ENCODE measurements at places on chromosomes 16 and 17. TPM values are rescaled to one million over a fixed set of nuclear protein-coding genes. Genes with fewer than 3 reads are reported as not detected.

DNA sequence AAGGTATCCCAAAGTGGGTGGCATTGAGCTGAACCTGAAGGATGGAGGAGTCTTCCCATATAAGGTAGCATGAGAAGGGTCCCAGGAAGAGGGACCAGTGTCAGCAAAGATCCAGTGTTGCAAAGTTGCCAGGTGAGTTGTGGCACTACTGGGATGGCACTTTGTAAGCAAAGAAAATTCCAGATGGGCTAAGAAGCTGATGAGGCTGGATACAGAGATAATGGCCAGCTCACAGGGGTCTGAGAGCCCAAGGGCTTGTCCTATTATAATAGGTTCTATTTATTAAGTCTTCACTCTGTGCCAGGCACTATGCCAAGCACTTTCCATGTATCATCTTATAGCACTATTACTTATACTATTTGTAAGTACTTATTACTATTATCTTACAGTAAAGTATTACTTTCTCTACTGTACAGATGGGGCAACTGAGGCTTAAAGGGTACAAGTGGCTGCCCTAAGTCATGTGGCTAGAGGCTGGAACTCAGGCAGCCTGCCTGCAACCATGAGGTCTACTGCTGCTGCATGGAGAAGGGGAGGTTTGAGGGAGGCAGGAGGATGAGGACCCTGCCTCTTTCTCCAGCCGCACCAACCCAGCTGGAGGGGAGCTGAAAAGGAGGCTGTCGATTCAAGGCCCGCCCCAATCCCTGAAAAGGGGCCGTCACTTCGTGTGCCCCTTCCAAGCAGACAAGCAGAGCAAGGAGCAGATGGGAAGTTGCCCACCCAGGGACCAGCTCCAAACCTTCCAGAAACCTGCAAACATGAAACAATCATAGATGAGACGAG is 86.5 kb downstream of the C16orf78 start:
- DNase-seq = no peak
- no peaks in the 10 kb centered on the region for H3K27me3 ChIP-seq
- peaks cover 41% of the 10 kb centered on the region for H3K4me1 ChIP-seq
- H3K4me3 ChIP-seq = no peak overlapping the region
- H3K36me3 ChIP-seq = no peaks in the 10 kb centered on the region

DNA sequence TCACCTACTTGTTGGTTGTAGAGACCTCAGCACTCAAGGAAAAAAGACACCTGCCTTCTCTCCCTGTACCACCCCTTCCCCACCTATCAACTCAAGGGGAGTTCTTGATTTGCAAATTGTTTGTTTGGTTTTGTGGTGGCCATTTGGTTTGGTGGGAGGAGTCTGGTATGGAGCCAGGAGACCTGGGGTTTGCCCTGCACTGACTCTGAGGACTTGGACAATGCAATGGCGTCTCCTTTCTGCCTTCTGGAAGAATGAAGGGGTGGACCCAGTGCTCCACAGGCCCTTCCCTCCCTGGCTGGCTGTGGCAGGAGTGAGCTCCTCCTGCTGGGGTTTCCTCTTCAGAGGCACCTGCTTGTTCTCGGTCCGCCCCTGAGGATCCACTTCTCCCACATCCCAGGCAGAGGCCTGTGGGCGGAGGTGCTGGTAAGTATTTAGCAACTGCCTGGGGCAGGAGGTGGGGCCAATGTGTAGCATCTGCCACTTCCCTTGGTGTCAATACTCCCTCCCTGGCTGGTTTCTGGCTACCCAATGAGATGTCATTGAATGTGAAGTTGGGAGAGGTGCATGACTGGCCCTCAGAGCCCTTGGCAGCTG is 164.5 kb downstream of the NTN1 start:
- H3K4me1 ChIP-seq = no peaks in the 10 kb centered on the region
- H3K4me3 ChIP-seq = no peak overlapping the region

DNA sequence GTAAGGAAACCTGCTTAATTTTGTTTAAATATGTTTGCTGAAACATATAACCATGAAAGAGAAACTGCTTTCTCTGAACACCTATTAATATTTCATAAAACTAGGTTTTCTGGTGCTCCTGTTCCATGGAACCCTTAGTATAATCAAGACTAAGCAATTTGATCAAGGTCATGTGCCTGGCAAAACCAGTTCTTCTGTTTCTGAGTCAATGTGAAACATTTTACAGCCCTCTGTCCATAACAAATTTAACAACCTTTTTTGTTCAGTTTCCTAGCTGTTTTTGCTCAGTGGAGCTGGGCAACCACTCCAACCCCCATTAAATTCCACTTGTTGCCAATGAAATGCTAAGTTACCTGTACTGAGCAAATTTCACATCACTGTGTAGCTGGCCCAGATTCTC is 344.0 kb downstream of the CA10 start:
- no peak overlapping the region for H3K4me3 ChIP-seq
- no peaks in the 10 kb centered on the region for H3K27me3 ChIP-seq
- H3K27ac ChIP-seq = no peak overlapping the region
- H3K4me1 ChIP-seq = no peaks in the 10 kb centered on the region
- no peaks in the 10 kb centered on the region for H3K36me3 ChIP-seq

DNA sequence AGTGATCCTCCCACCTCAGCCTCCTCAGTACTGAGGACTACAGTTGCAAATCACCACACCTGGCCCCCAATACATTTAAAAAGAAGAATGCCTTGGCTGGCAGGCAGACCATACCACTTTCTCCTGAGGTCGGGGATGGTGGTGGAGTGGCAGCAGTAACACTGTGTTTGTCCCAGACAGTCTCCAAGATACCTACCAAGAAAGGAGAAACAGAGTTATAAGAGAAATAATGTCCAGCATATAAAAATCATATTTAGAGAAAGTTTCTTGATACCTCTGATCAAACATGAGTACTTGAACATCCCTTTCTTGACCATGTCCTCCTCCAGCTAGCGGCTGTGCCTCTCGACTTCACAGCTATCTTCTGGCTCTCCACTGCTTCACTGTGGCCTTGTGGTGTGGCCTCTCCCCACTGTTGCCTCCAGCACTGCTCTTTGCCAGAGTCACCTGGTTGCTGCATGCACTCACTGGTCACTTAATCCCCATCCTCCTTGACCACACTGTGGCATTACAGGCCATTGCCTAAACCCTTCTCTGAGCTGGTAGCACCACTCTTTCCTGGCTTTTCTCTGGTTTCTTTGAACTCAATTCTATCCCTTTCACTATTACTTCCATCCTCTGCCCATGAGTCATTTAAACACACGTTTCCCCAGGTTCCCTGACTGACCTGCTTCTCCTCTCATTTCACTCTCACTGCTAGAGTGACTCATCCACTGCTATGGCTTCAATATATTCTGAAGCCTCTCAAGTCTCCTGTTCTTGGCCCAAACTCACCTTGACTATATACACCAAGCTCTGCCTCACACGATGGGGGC is 45.2 kb downstream of the XPO6 start:
- no peak overlapping the region for H3K4me3 ChIP-seq
- peaks cover 20% of the 10 kb centered on the region for H3K36me3 ChIP-seq
- no peaks in the 10 kb centered on the region for H3K27me3 ChIP-seq
- DNase-seq = no peak
- H3K27ac ChIP-seq = no peak overlapping the region

DNA sequence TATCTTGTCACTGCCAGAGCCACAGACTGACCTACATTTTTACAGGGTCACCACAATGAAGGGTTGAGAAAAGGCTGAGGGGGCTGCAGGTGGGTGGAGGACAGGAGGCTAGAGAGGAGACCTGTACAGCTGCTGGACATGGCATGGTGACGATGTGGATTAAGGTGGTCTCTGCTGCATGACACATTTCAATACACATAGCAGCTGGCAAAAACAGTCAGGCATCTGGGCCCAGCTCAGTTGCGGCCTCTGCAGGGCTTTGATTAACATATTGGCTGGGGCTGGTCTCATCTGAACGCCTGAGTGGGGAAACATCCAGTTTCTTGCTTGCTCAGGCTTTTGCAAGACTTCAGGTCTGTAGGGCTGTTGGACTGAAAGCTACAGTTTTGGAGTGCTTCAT is 265.4 kb upstream of the FOXF1 start:
- peaks cover 9% of the 10 kb centered on the region for H3K27me3 ChIP-seq
- no peak overlapping the region for H3K4me3 ChIP-seq
- no peak overlapping the region for H3K27ac ChIP-seq
- H3K4me1 ChIP-seq = no peaks in the 10 kb centered on the region
- no peaks in the 10 kb centered on the region for H3K36me3 ChIP-seq
- no peak for DNase-seq

Gene RPS6KB1
- total RNA-seq = 44.5 TPM

Gene KIF1C
- 77.3 TPM for total RNA-seq

Data from CD8-positive, alpha-beta memory T cell (primary cell).